ENCODE measurements at places on chromosomes 12 and 14.

DNA sequence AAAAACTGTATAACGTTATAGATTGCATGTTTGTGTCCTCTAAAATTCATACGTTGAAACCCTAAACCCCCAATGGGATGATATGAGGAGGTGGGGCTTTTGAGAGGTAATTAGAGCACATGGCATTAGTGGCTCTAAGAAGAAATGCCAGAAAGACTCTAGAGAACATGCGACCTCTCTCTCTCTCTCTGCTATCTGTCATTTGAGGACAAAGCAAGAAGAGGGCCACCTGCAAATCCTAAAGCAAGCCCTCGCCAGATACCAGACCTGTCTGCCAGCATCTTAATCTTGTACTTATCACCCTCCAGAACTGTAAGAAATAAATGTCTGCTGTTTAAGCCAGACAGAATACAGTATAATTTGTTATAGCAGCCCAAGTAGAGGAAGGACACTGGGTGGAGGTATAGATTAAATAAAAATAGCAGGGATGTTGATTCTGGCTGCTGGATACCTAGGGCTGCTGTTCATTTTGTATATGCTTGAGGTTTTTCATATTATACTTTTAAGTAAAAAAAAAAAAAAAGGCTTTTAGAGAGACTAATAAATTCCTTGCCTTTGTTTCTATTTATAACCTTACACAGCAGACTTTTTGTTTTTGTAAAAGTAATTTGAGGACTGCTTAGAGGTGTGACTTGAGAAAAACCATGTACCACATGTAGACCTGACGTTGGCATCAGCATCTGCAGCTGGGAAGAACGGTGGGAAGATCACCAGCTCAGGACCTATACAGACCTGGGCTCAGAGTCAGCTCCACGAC, 26.9 kb downstream of the MOK start:
- DNase-seq: no peak

- DNase-seq: no peak
Observed at GRCh38 chr12:81081726-81082125, 3.8 kb downstream of the ACSS3 start.

- no peak for DNase-seq
Observed at GRCh38 chr12:89575374-89575773, 49.5 kb upstream of the POC1B start.

DNA sequence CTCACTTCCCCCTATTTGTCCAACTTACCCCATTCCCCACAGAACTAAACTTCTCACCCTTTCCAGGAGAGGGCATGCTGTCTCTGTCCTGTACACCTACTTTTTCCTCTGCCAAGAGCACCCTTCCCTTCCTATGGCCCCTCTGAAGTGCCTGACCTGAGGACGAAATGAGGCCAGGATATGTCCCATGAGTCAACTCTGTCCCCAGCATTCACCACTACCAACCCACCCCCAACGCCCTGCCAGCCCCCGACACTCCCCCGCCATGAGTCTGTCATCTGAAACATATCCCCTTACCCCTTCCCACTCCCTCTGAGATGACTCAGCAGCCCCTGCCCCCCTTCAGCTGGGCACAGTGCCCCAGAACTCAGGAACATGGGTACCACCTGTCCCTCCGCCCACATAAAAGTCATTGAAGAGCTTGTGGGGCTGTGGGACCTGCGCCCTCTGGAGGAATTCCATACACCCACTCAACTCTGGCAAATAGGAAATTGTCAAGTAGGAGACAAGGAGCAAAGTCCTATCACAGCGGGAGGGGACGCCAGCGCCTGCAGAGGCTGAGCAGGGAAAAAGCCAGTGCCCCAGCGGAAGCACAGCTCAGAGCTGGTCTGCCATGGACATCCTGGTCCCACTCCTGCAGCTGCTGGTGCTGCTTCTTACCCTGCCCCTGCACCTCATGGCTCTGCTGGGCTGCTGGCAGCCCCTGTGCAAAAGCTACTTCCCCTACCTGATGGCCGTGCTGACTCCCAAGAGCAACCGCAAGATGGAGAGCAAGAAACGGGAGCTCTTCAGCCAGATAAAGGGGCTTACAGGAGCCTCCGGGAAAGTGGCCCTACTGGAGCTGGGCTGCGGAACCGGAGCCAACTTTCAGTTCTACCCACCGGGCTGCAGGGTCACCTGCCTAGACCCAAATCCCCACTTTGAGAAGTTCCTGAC, 26.3 kb downstream of the ITGA7 start:
- DNase-seq: no peak

- DNase-seq: no peak
Observed at GRCh38 chr14:99231850-99232713, 39.9 kb downstream of the BCL11B start.

DNA sequence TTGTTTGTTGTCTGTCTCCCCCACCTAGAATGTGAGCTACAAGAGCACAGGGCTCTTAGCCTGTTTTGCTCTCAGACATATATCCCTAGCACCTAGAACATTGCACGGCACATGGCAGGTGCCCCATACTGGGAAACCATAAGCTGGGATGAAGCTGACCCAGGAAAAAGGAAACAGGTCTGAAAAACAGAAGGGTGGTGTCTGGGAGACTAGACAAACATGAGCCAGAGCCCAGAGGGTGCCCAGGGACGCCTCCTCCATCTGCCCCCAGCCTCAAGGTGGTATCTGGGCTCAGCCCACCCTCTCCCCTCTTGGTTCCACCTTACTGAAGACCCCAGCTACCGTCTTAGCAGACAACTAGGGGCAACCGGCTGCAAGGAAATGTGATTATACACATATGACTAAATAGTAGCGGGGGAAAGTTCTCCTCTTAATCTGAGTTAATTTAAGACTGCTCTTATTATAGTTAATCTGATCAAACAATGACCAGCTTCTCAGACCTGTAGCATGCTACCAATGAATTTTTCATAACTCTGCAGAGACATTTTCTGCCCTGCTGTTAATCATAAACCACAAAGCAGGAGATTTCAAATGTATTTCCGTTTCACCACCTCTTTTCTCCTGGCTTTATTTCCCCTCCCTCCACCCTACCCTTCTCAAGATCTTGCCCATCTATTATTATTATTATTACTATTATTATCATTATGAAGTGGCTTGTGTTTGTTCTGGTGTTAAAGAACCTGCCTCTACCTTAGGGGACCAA, 31.9 kb downstream of the KSR2 start:
- DNase-seq: no peak

- no peak for DNase-seq
Observed at GRCh38 chr12:124273630-124274029, 21.3 kb upstream of the RFLNA start.

- DNase-seq: peak; percentile 21
Observed at GRCh38 chr12:80937391-80938238, at the start of gene LIN7A. Gene LIN7A, minus strand, starts transcription at chr12:80937934. Its CDS starts 212 bp downstream, at chr12:80937722.

DNA sequence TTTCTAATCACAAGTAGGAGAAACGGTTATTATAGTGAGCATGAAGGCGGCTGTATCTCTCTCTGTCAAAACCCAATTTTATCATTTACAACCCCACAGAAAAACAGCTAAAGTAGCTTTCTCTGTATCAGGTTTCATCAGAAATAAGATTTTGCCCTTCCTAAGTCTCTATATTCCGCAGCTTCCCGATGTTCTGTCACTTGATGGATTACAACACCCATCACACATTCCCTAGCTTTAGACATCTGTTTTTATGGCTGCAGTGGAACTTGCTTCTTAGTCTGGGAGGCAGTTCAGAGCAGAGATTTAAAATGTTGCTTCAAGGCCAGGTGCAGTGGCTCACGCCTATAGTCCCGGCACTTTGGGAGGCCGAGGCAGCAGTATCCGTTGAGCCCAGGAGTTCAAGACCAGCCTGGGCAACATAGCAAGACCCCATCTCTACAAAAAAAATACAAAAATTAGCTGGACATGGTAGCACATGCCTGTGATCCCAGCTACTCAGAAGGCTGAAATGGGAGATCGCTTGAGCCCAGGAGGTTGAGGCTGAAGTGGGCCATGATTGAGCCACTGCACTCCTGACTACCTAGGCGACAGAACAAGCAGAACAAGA, 27.6 kb upstream of the FOXN3 start:
- DNase-seq: no peak

DNA sequence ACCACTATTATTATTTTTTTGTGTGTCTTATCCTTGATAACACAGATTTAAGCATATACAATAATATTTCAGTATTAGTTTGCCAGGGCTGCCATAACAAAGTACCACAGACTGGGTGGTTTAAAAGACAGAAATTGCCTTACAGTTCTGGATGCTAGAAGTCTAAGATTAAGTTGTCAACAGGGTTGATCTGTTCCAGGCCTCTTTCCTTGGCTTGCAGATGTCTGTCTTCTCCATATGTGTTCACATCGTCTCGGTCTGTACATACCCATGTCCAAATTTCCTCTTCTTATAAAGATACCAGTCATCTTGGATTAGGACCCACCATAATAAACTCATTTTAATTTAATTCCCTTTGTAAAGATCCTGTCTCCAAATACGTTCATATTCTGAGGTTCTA, 204.8 kb downstream of the SOX5 start:
- DNase-seq: no peak

DNA sequence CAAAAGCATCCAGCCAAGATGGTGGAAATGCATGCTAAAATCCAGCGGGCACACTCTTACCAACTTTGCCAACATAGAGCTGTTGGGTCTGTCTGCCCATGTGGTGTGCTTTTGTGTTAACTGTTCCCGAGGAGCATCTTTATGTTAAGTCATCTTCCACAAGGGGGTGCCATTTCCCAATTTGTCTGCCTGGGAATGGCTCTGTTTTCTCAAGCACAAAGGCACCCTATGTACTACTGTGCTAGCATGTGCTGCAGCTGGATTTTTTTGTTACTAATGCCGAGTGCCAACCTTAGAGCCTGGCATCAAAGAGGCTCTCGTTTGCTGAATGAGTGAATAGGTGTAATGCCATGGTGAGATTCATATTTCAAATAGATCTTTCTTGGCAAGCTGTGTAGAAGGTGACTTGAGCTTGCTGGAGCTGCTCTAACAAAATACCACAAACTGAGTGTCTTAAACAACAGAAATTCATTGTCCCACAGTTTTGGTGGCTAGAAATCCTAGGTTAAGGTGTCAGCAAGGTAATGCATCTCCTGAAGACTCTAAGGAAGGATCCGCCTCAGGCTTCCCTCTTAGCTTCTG, 74.3 kb downstream of the TRHDE start:
- DNase-seq: peak; percentile 15

DNA sequence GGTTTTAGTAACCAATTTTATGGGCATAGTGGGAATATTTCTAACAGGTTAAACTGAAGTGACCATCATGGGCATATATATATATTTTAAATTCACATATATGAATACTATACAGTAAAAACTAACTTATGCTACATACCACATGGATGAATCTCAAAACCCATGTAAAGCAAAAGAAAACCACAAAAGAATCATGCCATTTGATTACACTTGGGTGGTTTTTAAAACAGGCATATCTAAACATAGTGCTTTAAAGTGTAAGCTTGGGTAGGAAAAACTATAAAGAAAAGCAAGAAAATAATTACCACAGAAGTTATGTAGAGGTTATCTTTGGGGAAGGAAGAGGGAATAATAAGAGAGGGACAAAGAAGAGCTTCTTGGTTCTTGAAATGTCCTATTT, 326.1 kb downstream of the NAV3 start:
- DNase-seq: no peak

GRCh38 chr12:118190266-118190665, 54.3 kb downstream of the PEBP1 start:
- no peak for DNase-seq

- no peak for DNase-seq
Observed at GRCh38 chr12:32600681-32601080, 78.4 kb upstream of the DNM1L start.

GRCh38 chr14:64974563-64974962, 2.4 kb upstream of the RAB15 start:
- no peak for DNase-seq

DNA sequence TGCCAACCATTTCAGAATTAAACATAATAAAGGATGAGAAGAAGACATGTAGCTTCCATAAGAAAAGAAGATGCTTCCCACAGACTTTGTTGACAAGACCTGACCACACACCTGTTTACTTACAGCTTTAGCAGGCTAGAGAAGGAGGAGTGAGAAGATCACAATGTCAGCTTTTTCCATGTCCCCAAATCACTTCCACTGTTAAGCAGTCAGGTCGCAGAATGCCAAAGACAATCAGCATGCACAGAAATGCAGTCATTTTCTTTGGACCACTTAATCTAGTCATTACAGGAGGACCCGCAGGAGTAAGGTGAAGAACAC, 314.9 kb downstream of the SSPN start:
- no peak for DNase-seq

DNA sequence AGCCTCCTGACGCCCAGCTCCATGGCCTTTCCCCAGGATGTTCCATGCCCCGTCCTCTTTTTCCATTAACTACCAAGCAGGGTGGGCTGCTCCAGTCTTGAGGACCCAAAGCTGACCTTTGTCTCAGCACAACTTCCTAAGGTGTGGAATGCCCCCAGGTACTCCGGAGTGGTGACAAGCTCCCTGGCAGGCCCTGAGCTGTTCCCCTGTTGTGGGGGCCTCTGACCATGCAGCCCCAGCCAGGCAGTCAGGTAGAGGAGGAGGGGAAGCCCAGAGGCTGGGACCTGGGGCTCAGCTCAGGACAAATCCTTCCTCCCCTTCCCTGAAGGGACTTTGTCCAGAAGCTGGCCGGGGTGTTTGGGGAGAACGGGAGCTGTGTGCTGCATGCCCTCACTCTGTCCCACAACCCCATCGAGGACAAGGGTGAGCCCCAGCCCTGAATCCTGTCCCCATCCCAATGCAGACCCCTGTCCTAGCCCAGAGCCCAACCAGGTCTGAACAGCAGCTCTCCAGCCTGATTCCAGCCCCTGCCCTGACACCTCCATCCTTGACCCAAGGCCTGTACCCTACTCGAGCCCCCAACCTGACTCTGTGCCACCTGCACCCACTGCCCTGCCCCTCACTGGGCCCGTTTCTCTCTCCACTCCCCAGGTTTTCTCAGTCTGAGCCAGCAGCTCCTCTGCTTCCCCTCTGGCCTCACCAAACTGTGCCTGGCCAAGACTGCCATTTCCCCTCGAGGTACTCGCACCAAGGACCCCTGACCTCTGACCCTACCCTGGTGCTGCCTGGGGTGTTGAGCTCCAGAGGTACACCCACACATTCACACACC, 4.4 kb downstream of the CARMIL3 start:
- DNase-seq: no peak

GRCh38 chr14:51789596-51789995, 70.8 kb upstream of the GNG2 start:
- no peak for DNase-seq

- no peak for DNase-seq
Observed at GRCh38 chr14:63654346-63654745, 12.7 kb upstream of the WDR89 start.

DNA sequence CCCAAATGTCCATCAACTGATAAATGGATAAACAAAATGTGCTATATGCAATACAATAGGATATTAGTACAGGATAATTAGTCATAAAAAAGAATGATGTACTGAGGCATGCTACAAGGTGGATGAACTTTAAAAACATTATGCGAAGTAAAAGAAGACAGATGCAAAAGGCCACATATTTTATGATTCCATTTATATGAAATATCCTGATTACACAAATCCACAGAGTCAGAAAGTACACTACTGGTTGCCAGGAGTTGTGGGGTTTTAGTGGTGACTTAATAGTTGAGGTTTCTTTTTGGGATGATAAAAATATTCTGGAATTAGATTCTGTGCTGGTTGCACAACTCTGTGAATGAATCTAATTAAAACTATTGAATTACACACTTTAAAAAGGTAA, 12.6 kb downstream of the TRIM9 start:
- DNase-seq: no peak
